ENCODE measurements at places on chromosomes 2 and 18.
A peak's percentile ranks its signal among the peaks of the same experiment; 100 is the strongest.

- DNase-seq = no peak
Observed at GRCh38 chr2:7115906-7116305, 198.7 kb downstream of the RNF144A start.

- DNase-seq = no peak
Observed at GRCh38 chr2:121705390-121705789, 31.3 kb downstream of the NIFK start.

DNA sequence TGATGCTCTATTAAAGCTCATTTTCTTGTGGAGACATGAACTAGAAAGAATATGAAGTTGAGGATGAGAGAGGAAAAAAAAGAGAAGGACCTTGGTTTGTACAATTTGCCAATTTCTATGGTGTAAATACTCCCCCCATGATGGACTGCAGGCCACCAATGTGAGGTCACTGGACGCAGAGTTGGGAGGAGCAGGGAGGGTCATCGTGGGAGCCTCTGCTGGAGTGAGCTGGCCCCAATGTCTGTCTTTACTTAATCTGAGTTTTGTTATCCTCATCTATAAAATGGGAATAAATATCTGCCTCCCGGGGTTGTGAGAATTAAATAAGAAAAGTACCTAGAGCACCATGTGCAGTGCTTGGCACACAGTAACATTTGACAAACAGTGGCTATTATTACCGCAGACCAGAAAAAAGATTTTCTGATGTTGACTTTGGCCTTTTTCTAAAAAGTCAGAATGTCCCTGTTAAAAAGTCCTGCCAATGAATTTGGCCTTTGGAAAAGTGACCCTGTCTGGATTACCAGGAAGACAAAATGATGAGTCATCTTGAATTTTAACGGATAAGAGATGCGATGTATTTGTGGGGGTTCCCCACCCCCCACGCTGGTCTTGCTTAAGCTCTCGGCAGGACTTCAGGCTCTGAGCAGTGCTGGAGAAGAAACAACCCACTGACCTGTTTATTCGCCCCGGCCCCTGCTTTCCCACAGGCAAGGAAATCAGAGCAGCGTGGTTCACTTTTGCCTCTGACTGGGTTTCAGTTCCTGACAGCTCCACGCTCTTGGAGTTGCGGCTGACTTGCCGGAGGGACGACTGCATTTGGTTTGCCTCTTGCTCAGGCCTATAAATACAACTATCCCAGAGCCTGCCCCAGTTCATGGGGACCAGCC, 50.3 kb upstream of the FOSL2 start:
- DNase-seq = peak; percentile 48

GRCh38 chr2:43100883-43101662, 125.3 kb downstream of the ZFP36L2 start:
- DNase-seq = no peak

GRCh38 chr18:24993628-24994027, 358.3 kb downstream of the ZNF521 start:
- DNase-seq = no peak

GRCh38 chr2:204860274-204860673, 315.0 kb downstream of the PARD3B start:
- DNase-seq = no peak

GRCh38 chr2:175999283-175999819, 2.7 kb downstream of the LNPK start:
- DNase-seq = no peak

DNA sequence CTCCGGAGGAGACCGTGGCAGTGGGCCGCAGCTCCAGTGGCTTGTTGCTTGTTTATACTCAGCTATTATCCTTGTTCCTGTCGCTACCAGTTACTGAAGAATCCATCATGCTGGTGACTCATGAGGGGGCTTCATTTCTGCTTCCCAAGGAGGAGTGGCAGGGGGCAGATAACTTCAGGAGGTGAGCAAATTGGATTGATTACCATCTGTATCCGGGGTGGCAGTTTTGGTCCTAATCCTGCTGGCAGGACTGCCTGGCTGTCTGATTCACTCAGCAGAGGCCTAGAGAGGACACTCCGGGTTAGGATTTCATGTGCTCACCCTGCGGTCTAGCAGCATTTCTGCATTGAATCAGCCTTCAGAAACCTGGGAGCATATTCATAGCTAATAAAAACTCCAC, 230.0 kb downstream of the ACTR3 start:
- DNase-seq = no peak

GRCh38 chr2:112138159-112139032, at the start of gene FBLN7:
TSS of gene FBLN7 (plus strand) at chr2:112138385. CDS start at chr2:112138656, 271 bp downstream.
- DNase-seq = peak; percentile 29

DNA sequence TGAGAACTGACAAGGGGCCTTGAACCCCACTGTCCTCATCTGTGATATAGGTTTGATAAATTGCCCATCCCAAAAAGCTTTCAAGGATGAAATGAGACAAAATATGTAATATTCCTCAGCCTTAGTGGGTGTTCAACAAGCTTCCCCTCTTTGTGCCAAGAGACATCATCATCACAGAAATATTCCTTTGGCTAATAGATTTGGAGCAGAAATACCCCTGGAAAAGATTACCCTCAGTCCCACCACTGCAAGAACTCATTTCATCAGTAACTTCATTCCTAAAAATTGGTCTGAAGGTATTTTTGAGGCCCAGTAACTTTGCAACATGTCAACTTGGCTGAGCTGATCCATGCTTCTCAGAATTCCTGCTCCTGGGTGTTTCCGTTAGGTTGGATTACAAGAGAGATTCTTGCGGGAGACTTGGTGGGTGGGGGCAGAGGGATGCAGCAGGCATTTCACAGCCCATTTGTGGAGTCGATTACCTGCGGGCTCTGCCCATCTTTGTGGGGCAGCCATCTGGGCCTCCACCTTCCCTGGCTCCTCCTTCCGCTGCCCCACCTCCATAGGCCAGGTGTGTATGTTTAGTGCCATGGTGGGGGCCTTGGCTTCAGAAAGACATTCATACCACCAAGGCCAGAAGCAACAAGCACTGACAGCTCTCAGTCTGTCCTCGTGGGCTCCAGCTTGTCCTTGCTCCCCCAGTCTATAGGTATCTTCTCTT, 263.9 kb downstream of the GLI2 start:
- no peak for DNase-seq

DNA sequence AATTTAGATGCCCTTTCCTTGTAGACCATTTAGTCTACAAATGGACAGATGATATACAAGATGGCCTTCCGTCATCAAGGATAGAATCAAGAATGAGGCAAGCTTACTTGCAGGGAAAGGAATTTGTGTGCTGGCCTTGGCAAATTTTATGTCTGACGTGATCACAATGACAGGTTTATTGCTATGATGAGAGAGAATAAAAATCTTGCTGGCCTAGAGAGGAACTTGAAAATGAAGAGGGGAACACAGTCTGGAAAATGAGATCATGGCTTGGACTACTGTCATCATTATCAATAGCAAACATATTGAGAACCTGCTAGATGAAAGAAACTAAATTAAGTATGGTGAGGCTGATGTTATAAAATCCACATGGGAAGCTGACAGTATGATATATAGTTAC, 66.0 kb downstream of the CSRNP3 start:
- DNase-seq = no peak

DNA sequence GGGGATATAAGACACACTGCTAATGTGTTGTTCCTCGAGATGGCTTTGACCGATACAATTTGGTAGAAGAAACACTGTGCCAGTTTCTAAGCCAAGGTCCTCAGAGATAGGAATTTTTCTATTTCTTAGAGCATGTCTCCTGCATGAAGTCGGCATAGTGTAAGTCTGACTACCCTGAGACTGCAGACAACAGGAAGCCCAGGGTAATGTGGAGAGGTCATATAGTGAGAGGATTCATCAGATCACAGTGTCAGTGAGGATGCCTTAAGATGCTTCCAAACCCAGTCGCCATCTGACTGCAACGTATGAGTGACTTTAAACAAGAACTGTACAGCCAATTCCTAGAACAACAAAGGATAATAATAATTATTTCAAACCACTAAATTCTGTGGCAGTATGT, 818.3 kb upstream of the GYPC start:
- no peak for DNase-seq

DNA sequence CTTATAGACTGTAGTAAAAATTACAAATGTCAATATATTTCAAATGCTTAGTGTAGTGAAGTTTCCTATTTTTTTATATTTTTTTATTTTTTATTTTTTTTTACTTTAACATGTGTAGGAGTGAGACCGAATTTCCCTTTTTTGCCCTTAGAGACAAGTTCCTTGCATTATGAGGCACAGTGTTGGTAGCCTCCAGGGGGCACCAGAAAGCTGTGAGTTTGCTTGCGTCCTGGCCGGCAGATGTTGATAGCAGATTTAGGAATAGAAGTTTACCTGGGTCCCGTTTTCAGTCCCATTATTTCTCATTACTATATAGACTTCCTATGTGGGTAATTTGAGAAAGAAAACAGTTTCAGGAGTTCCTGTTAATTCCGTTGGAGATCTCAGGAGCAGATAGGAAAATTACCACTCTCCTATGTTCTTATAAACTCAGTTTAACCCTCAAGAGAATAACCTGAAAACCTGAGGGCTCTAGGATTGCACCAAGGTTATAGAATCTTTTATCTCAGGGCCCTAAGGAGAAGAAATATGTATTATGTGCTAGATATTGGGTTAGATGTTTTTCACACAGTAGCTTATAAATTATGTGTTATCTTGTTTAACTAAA, 157.5 kb upstream of the SESTD1 start:
- DNase-seq = peak; percentile 36

GRCh38 chr2:236985761-236986339, 99.8 kb upstream of the COPS8 start:
- DNase-seq = peak; percentile 93

DNA sequence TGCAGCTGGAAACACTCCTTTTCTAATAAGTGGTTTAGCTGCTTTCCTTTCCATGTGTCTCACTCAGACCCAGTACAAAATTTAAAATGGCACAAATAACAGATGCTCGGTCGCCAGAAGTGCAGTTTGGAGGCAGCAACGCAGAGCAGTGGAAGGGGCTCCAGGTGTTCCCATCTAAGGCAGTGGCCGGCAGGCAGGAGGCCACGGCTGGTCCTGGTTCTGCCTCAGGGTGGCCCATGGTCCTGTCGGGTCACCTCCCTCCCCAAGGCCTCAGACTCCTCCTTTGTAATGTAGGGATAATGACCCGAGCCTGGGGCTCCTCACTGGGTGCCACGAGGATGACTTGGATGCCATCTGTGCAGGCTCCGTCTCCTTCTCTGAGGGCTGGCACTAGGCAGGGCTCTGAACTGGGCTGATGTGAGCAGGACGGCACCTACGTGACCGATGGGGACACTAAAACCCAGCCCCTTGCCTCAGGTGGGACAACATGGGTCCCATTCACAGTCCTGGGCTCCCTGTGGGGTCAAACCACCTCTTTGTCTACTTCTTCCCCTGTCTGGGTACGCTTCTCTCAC, 80.9 kb upstream of the SLC66A3 start:
- no peak for DNase-seq

GRCh38 chr18:7601936-7602335, 34.8 kb downstream of the PTPRM start:
- DNase-seq = no peak

- peak; percentile 49 for DNase-seq
Observed at GRCh38 chr2:149858901-149859634, 271.5 kb upstream of the MMADHC start.

DNA sequence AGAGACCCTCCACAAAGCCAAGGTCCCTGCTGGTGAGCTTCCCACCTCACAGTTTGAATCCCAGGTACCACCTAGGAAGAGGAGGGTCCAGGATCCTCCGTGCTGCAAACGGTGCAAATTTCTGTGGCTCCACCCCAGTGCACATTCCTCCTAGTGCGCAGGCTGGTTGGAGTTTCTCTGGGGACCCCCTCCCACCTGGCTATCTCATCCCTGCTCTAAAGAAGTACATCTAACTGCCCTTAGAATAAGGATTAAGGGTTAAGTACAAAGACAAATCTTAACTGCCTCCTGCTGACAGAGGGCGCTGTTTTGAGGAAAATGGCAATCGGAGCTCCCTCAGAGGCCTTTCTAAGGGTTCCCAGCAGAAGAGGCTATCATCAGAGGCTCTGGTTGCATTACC, 109.6 kb upstream of the FSIP2 start:
- DNase-seq = no peak

GRCh38 chr2:147934881-147935620, 85.5 kb downstream of the ORC4 start:
- DNase-seq = no peak

DNA sequence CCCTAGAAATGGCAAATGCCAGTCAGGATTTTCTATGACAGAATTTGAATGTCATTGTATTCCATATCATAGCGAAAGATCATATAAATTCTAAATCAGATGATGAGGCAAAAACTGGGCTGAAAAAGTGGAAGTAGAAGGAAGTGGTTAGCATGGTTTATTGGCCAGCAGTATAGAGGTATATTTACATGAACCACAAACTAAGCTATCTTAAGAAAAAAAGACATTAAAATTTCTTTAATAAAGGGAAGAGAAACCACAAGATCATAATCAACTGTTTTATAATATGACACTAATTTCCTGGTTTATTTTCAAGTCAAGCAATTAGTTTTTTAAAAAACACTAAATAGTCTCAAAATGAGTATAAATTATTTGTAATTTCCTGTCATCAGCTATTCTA, 123.2 kb upstream of the LRP1B start:
- DNase-seq = no peak

DNA sequence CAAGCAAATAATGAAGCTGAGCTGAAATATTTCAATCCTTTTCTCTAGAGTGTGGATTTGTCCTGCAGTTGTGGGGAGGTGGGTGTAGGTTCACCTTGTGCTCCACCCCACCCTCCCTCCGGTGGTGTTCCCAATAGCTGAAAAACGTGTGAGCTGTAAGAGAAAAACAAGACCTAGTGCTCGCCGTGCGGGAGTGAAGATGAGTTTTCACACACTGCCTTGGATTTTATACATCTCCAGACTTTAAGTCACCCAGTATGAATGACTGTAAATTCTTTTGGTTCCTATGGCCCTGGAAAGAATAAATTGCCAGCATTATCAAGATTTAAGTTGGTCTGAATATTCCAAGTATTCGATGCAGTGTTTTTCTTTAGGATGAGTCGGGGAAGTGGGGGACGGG, 1.9 kb upstream of the SOX11 start:
- DNase-seq = no peak

GRCh38 chr2:1791685-1792435, 47.5 kb upstream of the PXDN start:
- no peak for DNase-seq

GRCh38 chr18:12750076-12750714, 47.4 kb downstream of the PSMG2 start:
- no peak for DNase-seq

- DNase-seq = peak; percentile 81
Observed at GRCh38 chr2:134375935-134376334, 122.1 kb downstream of the MGAT5 start.

- no peak for DNase-seq
Observed at GRCh38 chr2:33373986-33374385, 102.5 kb upstream of the RASGRP3 start.

DNA sequence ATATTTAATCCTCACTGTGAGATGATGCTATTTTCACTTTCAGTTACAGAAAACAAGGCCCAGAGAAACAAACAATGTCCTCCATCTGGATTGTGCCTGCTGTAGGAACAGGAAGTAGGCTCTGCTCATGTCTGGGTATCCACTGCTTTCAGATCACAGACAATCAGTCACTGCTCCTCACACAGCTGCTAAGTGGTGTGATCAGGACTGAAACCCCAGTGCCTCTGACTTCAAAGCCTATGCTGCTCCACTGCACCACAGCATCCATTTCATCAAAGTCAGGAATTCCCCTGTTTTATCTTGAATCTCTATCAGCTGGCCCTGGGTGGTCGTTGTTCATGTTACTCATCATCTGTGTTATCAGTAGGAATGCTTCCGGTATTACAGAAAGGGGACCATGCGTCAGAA, 303.8 kb upstream of the TRIB2 start:
- DNase-seq = no peak

All from dermis microvascular lymphatic vessel endothelial cell (primary cell).